ENCODE measurements at places on chromosomes 6 and 20.

DNA sequence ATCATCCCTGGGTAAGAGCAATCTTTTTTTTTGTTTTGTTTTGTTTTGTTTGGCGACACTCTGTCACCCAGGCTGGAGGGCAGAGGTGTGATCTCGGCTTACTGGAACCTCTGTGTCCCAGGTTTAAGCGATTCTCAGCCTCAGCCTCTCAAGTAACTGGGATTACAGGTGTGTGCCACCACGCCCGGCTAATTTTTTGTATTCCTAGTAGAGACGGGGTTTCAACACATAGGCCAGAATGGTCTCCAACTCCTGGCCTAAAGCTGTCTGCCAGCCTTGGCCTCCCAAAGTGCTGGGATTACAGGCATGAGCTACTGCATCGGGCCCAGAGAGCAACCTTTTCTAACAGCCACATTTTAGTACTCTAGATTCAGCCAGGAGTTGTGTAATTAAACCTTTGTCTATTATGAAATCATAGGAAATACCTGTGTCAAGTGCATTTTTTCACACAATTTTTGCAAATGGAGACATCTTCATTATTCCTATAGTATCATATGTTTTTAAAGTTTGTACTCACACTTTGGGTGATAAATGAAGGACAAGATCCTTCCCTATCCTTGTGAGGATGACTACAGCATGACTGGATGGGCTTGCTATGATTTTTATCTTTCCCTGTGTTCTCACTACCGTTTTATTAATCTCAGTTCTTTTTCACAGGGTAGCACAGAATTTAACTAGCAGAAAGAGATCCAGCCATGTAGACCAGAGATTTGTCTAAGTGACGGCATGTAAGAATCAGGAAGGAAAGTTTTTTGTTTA lies 82.6 kb downstream of the OR2B2 start:
- DNase-seq, result no peak

- no peak for DNase-seq
These were observed 170.9 kb downstream of the SCP2D1 start for GRCh38 chr20:18984238-18985200.

DNA sequence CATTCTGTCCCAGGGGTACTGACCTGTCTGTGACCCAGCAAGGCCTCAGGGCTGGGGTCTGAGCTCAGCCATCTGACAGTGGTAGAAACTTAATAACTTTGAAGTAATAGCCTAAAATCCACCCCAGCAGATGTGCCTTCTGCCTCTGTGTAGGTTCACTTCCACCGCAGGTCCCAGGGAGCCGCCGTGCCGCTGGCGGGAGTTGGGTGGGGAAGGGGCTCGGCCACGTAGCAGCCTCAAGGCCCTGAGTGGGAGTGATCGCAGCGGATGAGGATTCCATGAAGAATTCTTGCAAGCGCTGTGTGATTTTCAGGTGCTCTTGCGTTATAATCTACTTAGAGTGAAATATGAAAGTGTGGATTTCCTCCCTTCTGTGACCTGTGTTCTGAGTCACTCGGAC lies 163.7 kb downstream of the DTNBP1 start:
- peak; percentile 2 for DNase-seq

DNA sequence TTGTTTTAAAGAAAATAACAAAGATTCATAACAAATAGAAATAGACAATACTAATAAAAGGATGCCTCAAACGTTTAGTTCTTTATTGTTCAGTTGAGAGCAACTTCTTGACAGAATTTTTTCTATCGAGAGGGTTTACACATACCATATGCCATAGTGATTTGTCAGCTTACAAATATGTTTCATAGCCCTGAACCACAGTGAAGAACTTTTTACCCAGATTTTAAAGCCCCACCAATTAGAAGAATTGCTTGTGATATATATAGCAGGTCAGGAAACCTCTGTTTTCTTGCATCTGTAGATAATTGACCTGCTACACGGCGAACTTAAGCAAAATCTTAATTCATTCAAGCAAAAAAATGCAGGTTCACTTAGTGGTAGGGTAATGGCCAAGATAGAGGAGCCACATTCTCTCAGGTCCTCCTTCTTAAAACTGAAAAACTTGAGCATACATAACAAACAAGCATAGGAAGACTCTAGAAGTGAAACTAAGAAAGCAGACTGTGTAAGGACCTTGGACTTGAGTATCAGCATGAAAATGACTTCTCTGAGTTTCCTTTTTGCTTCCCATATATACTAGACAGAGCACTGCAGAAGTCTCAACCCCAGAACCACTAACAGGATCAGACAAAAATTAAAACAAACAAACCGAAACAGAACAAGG lies 39.5 kb downstream of the CRISP1 start:
- no peak for DNase-seq

- DNase-seq, result no peak
These were observed at the start of gene MATN4 for GRCh38 chr20:45308117-45308778. MATN4 (minus strand) TSS chr20:45308299; CDS start chr20:45305582, 2,717 bp downstream.

DNA sequence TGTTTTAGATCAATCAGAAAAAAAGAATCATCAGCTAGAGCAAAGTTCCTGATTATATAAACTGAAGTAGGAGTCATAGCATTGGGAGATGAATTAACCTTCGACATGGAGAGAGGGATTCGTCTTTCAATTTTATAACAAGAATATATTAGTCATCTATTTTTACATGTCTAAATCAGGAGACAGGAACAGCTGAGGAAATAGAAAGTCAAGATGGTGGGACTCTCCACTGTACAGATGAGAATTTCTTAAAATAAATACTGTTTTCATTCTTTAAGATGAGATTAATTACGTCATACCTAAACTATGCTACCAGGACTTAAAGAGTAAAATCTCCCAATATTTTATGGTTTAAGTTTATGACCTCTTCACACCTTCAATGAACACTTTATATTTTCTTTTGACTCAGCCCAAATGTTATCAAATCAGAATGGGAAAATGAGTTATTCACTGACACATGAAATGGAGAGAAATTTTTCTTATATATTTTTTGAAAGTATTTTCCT lies 1137.7 kb downstream of the EPHA7 start:
- DNase-seq, result no peak

DNA sequence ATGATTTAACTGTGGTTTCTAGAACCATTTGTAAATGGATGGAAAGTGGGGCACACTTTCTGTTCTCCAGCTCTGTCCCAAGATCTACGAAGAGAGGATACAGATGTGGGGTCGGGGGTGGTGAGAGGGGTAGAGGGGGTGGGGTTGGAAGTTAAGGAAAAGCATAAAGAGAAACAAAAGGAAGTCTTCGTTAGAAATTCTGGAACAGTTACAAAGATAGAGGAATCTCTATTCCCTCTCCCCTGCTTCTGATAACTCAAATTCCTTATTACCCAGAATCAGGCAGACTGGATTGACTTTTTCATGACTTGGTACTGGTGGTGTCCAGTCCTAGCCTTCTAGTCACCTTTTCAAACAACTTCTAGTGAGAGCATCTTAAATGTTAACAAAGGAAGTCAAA lies 4.9 kb downstream of the GCM1 start:
- DNase-seq, result no peak

GRCh38 chr6:53287336-53288225 lies 61.2 kb downstream of the ELOVL5 start:
- no peak for DNase-seq

GRCh38 chr6:169975286-169975685 lies 223.9 kb downstream of the ERMARD start:
- DNase-seq, result no peak

- no peak for DNase-seq
These were observed 32.8 kb downstream of the TCF15 start for GRCh38 chr20:577167-577791.

GRCh38 chr6:5054245-5054873 lies 30.8 kb upstream of the PPP1R3G start:
- no peak for DNase-seq

DNA sequence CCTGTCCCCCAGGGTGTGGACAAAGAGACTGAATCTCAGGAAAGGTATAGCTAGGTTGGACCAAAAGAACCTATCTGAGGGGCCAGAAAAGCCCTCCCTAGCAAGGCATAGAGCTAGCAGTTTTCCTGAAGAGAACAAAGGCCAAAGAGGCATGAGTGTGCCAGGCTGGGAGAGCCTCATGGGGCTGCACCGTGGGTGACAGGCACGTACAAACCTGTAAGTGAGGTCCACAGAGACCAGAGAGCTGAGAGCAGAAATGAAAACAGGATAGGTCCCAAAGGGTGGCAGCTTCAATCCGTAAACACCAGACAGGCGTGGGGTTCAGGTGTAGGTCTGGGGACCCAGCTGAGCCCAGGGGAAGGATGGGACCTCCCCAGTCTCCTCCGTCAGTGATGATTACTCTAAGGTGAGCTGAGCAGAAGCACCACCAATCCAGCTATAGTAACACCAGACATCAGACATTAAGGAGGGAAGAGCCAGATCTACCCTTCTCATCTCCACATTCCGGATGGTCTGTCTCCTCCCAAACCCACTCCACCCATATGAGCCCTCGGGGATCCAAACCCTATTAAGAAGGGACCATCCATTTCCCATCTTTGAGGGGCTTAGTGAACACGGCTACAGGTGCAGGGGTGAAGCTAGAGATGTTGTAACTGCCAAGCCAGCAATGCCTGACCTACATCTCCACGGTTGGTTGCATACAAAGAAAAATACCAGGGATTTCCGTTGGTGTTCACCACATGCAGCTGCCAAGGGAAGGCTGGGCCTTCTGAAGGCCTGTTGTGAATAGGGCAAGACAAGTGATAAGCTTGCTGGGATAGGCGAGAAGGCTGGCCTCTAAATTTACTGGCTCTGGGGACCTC lies 38.3 kb downstream of the BCL2L1 start:
- peak; percentile 44 for DNase-seq

DNA sequence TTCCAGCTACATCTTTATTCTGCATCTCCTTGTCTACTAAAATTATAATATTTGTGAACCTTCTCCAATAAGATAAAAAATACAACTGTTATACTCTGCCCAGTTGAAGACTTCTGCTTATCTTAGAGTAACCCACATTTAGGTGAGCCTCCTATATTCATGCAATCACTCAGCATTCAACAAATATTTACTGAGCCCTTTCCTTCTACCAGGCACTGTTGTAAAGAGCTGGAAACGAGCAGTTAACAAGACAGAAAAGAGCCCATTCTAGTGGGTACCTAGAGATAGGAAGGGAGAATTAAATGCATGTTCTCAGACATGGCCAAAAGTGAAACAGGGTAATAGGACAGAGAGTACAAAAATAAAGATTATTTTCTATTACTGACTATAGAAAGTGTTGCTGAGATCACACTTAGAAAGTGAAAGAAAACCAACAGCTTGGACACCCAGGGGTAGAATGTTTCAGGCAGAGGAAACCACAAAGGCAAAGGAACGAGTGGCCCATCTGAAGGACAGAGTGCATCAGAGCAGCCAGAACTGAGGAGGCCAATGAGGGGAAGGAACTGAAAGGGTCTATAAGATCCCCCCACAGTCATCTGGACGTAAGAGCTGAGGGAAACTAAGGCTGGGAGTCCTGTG lies 50.8 kb upstream of the SMLR1 start:
- DNase-seq, result no peak
